ENCODE measurements at places on chromosomes 6 and 20.

- DNase-seq: no peak
These were observed 4.4 kb downstream of the LRRC73 start for GRCh38 chr6:43505718-43506117.

DNA sequence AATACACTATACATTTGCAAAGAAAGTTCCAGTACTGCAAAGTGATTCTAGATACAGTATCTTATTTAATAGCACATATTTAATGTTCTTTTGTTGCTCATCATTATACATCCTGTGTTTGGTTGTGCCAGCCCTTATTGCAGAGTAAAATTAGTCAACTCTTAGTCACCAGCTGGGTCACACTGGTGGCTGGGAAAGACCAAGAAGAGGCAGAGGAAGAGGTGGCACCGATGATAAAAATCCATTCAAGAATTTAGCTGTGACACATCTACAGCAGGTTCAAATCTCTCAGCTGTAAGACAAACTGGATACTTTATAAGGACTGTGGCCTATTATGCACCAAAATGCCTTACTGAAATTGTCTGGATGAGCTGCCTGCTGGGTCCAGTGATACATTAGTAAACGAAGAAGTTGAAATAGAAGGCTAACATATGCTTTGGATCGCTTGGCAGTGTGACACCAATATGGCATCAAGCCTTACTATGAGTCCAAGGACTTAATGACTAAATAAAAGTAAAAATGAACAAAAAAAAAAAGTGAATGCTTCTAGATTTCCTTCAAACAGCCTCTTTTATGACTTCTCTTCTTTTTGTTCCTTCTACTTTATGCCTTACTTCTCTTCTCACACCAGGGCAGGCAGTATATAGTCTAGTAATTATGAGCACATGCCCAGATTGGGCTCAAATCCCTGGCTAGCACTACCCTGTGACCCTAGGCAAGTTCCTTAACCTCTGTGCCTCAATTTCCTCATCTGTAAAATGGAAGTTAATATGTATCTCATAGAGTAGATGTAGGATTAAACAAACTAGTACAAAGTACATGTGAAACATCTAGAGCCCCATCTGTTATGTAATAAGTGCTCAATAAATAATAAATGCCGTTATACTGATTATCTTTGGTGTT is 29.4 kb upstream of the RNF8 start:
- DNase-seq: no peak

GRCh38 chr20:54228841-54229240 is 21.0 kb downstream of the PFDN4 start:
- DNase-seq: no peak

DNA sequence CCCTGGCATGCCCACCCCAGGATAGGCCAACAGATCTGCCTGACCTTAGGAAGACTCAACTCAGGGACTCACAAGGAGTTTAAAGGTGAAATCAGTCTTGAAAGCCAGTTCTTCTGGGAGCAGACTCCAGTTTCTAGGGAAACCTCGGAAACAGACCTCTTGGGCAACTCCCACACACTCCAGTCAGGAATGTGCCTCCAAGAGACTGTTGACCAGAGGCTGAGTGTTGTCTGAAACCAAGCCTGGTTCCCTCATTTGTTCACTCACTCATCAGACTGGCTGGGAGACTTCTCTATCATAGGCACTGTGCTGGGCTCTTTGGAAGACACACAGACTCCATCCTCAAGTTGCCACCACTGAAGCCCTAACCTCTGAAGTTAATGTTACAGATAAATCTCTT is 1.8 kb downstream of the TREM1 start:
- peak; percentile 18 for DNase-seq

DNA sequence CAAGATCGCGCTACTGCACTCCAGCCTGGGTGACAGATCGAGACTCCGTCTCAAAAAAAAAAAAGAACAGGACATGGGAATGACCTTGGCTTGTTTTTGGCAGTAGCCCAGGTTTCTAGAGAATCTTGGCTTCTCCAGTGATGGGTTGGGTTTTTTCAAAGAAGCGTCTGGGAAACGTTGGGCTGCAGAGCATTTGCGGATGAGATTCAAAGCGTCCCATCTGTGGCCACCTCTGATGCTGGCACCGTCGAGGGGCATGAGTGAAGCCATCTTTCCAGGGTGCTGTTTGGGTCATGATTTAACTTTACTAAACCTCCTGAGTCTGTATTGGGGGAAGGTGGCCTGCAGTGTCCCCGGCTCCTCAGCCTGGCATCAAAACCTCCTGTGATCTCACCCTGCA is 43.2 kb upstream of the SRF start:
- no peak for DNase-seq

DNA sequence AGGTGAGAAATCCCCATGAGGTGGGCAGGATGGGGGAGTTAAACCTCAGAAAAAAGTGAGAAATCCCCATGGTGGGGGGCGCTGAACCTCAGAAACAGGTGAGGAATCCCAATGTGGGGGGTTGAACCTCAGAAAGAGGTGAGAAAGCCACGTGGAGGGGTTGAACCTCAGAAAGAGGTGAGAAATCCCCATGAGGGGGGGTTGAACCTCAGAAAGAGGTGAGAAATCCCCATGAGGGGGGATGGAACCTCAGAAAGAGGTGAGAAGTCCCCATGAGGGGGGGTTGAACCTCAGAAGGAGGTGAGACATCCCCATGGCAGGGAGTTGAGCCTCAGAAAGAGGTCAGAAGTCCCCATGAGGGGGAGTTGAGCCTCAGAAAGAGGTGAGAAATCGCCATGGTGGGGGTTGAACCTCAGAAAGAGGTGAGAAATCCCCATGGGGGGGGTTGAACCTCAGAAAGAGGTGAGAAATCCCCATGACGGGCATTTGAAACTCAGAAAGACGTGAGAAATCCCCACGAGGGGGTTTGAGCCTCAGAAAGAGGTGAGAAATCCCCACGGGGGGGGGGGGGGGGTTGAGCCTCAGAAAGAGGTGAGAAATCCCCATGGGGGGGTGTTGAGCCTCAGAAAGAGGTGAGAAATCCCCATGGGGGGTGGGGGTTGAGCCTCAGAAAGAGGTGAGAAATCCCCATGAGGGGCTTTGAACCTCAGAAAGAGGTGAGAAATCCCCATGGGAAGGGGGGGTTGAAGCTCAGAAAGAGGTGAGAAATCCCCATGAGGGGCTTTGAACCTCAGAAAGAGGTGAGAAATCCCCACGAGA is 14.3 kb upstream of the GOPC start:
- no peak for DNase-seq

DNA sequence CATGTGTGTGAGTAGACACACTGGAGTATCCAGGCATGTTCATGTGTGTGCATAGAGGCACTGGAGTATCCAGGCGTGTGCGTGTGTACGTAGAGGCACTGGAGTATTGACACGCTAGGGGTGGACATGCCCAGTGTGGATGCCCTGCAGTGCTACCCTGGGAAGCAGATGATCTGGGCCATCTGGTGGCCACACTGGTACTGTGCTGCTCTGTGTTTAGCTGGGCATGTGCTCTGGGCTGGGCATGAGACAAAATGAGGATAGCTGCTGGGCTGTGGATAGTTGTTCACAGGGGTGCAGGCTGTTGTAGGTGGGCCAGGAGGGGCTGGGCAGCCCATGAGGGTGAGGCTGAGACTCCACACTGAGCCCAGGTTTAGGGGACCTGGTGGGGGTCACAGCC is 24.0 kb upstream of the NPBWR2 start:
- DNase-seq: no peak

Data from left renal cortex interstitium (tissue), 4 donors.